Dorsolateral prefrontal cortex (tissue), 122 donors: ENCODE measurements at places on chromosomes 5 and 9. TPM values are rescaled to one million over a fixed set of nuclear protein-coding genes. Genes with fewer than 3 reads are reported as not detected.

DNA sequence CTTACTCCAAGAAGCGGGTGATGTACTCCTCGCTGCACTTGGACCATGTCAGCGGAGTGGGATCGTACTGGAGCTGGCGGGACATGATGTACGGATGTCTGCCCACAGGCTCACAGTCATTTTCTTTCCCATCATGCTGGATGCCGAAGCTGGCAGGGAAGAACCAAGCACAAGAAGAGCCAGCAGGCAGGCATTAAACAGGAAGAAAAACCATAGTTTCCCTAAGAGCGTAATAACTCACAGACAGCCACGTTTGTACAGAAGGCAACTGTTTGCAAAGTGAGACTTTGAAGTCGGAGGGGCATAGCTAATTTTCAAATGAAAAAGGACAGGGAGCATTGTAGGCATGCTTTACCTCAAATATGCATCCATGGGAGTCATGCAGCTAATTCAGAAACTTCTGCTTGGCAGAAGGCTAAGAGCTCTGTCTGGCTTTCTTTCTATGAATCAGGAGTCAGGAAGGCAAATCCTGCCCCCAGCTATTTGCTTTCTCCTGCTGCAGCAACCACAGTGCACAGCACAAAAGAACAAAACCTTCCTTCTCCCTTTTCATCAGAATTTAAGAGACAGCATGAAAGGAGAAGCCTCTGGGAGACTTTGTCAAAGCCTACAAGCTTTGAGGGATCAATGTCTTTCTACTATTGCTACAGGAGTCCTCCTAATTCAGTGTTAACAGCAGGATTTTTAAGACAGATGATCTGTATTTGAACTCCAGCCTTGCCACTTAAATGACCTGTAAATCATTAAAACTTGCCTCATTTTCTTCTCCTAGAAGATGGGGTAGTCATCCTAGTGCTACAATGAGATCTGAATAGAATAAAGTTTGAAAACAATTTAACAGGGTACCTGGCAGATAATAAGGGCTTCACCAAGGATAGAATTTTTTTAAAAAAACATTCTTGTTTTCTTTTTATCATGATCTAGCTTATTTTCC is 209.1 kb downstream of the TARS1 start:
- no peak for DNase-seq

- DNase-seq: no peak
Observed at GRCh38 chr9:114836769-114837168, 30.9 kb upstream of the TNFSF15 start.

GRCh38 chr9:91360551-91361290 is 997 bp downstream of the AUH start:
- no peak for DNase-seq

GRCh38 chr9:117715411-117715989 is 11.3 kb downstream of the TLR4 start:
- DNase-seq: no peak

DNA sequence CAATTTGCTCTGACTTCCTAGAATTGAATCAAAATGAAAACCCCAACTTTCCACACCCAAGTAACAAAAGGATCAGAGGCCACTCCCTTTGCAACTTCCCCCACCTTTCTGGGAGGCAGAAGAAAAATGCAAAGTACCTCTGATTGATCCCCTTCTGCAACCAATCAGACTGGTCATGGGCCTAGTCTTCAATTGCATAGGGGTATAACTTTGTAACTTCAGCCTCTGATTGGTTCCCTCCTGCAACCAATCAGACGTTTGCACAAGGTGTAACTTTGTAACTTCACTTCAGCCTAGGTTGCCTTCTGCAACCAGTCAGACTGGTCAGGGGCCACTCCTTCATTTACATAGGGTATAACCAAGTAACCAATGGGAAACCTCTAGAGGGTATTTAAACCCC is 38.3 kb upstream of the CNOT6 start:
- no peak for DNase-seq

The ZNF879 gene
- total RNA-seq: 7.7 TPM
